ENCODE measurements at places on chromosomes 5 and 9.

DNA sequence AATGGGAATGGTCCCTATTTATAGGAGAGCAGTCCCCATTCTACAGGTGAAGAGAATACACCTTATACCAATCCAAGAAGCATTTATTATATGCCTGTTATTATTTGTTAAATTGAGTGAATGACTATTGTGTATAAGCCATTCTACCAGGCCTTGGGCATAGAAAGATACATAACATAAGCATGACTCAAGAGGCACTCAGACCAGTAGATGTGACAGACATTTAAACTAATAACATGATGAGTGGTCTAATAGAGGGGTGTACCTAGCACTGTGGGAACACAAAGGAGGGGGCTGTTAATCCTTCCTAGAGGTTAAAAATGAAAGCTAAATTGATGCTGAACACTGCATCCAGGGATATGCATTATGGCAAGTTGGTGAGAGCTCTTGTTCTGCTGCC lies 145.0 kb upstream of the TNC start:
- no peak for DNase-seq

DNA sequence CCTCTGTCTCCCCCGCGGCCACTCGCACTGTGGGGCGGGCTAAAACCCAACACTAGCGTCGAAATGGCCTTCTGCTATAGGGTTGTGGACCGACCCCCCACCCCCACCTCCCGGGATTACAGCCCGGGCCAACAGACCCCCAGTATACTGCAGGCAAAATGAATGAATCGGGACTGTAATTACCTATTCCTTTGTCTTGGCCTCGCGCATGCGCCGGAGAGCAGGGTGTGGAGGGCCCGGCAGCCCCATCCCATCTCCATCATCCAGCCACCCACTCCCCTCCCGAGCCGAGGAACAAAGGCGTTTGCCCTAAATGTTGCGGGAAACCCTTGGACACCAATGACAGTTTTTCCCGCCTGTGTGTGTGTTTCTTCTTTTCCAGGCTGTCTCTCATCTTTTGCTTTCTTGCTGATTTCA lies 1.6 kb downstream of the BASP1 start:
- DNase-seq, result no peak

GRCh38 chr9:95022657-95023056 lies 294.9 kb downstream of the FANCC start:
- DNase-seq, result no peak

GRCh38 chr9:80076162-80076561 lies 504.4 kb downstream of the TLE4 start:
- DNase-seq, result no peak

DNA sequence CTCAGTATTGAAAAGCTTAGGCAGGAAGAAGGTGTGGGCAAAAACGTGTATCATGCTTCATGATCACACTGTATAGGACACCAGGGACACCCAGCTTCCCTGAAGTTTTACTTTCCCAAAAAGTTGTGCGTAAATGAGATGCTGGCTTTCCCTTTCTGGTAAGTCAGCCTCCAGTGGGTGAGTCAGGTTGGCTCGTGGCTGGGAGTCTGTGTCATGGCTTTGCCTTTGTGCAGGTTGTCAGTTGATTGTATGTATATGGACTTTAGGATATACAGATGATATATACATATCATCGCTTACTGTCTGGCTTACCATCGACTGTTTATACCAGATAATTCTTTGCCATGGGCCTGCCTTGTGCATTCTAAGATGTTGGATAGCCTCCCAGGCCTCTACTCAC lies 34.2 kb downstream of the ADRB2 start:
- no peak for DNase-seq

DNA sequence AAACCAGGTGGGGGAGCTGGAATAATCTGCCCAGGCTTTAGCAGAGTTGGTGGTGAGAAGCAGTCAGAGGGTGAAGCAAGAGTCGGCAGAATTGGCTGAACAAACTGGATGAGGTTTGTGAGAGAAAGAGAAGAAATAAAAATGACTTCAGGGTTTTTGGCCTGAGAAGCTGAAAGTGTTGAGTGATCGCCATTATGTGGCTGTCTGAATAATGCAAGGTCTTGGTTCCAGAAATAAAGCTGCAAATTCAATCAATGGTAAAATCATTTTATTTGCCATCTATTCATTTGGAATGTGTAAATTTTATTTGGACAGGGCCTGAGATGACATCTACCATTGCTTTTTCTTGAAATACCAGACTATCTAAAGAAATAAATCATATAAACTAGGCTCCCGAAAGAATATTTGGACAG lies 50.4 kb upstream of the DAB2 start:
- DNase-seq, result no peak

GRCh38 chr5:111225926-111226325 lies 1.7 kb downstream of the CAMK4 start:
- DNase-seq, result no peak
